ENCODE measurements at places on chromosomes 5 and 9.

- DNase-seq = no peak
These were observed 171.9 kb upstream of the RASA1 start for GRCh38 chr5:87095787-87096186.

DNA sequence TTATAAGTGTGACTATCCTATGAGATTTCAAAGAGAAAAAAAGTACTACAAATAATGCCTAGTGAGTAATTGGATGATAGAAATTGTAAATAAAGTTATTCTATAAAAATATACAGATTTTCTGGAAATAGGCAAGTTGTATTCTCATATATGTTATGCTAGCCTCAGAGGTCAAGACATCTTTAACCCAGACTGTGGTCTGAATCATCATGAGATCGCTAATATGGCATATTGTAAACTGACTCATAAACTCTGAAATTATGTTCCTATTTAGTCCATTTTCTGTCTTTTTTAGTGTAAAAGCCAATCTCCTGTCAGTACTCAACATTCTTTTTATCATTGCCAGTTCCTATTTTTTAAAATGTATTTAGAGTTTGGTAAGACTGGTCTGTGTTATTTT lies 14.2 kb downstream of the LOX start:
- no peak for DNase-seq

GRCh38 chr5:103973669-103974068 lies 411.1 kb upstream of the NUDT12 start:
- no peak for DNase-seq

GRCh38 chr9:135144581-135145170 lies 57.2 kb downstream of the OLFM1 start:
- no peak for DNase-seq

GRCh38 chr5:119578937-119579336 lies 50.4 kb upstream of the FAM170A start:
- DNase-seq = no peak

DNA sequence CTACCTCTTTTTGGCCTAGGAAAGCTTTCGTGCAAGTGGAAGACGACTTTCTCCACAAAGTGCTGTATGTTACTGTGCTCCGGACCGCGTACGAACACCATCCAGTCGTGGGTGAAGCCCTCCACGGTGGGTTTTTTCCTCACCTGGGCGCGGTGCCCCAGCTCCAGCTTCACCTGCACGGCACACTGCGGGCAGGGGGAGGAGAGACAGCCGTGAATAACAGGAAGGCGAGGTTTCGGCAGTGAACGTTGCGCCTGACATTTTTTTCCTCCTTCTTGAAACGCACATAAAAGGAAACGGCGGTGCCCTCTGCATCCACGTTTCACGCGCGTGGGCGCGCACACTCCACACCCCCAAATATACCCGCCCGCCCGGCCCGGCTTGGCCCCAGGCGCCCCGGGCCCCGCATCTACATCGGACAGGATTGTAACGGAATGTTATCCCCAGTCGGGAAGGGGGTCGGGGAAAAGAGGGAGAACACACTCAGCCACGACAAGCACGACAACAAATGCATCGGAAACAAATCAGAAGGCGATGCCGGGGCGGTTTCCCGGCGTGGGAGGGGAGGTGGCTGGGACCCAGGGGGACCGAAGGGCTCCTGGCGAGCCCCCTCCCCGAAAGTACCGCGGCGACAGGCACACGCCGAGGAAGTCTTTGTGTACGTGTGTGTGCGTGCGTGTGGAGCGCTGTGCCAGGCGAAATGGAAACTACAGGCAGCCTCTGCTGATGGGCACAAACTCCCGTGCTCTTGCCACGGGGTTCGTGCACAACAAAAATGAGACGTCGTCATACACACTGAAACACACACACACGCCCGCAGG lies 1.4 kb downstream of the MLLT3 start:
- DNase-seq = peak; percentile 52

GRCh38 chr5:2557435-2557834 lies 194.0 kb downstream of the IRX2 start:
- no peak for DNase-seq

- no peak for DNase-seq
These were observed 58.1 kb downstream of the PPIP5K2 start for GRCh38 chr5:103178167-103178566.

DNA sequence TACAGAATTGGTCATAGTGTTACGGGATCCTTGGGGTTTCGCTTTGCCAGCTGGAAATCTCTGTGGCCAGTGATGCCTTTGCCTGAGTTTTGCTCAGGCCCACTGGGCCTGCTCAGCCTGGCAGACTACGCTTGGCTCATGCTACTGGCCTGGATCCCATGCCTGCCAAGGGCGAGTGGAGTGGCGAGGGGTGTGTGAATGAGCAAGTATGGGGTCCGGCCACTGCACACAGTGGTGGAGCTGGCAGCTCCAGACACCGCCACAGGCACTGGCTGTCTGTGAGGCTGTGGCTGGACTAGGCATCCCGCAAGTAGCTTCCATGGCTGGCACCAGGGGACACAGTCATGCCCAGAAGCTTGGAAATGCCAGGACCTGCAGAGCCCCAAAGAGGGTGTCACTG lies 240.3 kb downstream of the ARRDC3 start:
- no peak for DNase-seq

GRCh38 chr5:148913985-148914431 lies 87.6 kb downstream of the ADRB2 start:
- no peak for DNase-seq

DNA sequence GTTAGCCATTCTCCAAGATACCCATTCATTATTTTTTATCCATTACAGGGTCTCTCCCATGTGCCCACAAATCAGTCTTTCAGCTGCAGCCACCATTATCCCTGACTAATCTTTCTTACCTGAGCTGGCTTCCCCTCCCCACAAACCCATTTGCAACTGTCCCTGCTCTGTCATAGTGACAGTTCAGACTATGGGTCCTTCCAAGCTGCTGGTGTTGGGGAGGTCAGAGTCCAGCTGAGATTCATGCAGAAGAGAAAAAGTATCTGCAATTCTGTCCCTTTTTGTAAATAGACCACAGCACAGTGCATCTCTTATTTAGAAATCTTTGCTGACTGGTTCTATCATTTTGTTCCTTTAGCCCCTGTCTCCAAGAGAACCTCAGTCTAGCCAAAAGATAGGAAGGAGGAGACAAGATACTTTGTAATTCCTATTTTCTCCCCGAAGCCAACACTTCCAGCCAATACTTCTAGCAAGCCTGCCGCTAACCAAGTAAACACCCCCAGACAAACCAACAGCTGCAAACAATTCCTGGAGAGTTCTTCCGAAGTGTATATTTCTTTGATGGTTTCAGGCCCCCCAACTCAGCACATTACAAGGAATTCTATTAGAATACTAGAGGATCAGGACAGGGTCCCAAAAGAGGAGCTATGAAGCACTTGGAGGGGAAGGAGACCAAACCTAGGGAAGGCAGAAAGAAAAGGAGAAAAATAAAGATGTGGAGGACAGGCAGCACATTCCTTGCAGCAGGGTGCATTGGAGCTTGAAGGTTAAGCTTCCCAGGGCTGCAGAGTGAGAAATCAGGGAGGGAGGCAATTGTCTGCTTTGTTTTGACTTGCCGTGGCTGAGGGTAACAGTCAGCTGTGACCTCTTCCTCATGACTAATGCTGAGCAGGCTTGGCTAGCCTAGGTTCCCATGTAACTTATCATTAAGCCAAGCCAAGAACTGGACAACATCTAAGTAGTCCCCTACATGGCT lies 148.5 kb downstream of the SGCD start:
- no peak for DNase-seq

DNA sequence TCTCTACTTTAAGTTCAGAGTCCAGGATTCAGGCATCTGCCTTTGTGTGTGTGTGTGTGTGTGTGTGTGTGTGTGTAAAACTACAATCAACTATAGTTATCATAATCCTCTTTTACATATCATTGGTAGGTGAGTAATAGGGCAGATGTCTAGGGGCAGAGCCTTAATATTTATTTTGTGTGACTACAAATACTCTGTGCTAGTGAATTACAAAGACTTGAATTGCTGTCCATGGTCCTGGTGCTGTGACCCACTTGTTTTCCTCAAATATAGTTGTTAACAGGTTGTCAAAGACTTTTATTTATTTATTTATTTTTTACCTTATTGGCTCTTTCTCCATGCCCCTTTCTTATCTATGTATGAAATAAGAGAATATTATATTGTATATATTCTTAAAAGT lies 196.8 kb downstream of the ANXA1 start:
- no peak for DNase-seq

DNA sequence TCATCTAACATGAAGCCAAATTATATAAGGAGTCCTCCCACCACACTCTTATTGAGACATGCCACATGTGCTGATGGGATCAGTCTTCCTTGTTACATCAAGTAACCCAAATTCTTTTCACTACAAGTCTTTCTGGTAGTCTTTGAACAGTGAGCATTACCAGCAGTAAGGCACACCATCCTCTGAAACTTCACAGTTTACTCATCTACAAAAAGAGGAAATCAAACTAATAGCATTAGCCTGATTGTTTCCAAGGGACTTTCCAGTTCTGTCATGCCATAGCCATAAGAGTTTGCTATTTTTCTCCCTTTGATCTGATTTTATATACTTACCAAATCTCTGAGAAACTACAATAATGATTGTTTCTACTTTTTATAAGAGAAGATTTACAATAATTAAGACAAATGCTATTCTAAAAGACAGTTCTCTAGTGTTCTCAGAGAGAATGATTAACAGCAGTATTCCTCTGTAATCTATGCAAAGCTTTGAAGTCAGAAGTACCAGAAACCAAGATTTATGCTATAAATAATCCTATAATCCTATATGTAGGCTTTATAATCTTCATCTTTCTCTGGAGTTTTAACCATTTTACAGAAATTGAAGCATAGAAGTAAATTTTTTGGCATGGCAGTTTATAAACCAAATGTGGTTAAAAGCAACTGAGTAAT lies 166.2 kb upstream of the ACO1 start:
- no peak for DNase-seq

- no peak for DNase-seq
These were observed 492.7 kb downstream of the RASEF start for GRCh38 chr9:82570226-82570625.

DNA sequence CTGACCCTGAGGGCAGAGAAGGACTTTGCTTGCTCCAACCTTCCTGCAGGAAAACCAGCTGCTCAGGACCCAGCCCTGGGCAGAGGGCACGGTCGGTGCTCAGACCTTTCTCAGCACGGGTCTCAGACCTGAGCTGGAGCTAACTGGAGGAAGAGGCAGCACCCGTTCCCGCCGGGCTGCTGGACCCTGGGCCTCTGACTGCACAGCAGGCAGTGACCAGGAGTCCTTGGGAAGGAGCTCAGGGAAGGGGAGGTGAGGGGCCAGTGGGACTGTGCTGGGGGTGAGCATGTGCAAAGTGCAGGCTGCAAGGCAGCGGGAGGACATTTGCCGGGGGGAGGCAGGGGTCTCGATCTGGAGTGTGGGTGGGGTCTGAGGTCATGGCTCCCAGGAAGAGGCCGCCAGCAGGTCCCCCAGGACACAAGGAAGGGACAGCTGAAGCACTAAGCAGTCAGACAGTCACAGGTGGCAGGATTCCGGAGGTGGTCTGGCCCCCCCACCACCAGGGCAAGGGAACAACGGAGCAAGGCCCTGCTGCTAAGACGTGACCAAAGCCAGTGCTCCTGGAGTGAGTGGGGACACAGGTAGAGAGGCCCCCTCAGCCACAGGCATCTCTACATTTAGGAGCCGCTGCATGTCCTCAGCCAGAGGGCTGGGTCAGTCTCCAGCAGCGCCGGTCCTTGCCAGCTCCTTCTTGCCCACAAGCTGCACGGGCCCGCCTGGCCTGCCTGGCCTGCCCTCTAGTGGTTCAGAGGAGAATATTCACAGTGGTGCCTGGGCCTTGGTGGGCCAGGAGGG lies 4.8 kb upstream of the DPM2 start:
- DNase-seq = no peak

GRCh38 chr9:111872886-111873285 lies 23.7 kb upstream of the UGCG start:
- DNase-seq = no peak

DNA sequence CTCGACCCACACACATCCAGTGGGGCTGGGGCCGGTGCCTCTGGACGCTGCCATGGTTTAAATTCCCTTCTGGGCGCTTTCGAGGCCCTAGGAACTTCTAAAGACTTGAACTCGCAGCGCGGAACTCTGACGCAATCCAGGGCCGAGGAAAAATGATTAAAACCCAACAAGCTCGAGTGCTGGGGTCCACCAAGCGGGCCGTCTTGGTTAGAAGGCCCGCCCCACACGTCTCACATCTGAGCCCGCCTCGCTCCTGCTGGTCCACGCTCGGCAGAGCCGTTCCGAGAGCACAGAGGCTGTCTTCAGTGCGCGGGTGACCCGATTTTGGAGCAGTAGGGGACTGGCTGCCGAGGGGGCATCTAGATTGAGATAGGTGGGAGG lies 1.5 kb downstream of the CRHBP start:
- no peak for DNase-seq

Data from activated T-helper 9 cell treated with anti-CD3 and anti-CD28 coated beads, Interleukin-2, amount 50 U/mL, for 16 hours (primary cell).